ENCODE measurements at places on chromosomes 16 and 17. TPM values are rescaled to one million over a fixed set of nuclear protein-coding genes. Genes with fewer than 3 reads are reported as not detected.

DNA sequence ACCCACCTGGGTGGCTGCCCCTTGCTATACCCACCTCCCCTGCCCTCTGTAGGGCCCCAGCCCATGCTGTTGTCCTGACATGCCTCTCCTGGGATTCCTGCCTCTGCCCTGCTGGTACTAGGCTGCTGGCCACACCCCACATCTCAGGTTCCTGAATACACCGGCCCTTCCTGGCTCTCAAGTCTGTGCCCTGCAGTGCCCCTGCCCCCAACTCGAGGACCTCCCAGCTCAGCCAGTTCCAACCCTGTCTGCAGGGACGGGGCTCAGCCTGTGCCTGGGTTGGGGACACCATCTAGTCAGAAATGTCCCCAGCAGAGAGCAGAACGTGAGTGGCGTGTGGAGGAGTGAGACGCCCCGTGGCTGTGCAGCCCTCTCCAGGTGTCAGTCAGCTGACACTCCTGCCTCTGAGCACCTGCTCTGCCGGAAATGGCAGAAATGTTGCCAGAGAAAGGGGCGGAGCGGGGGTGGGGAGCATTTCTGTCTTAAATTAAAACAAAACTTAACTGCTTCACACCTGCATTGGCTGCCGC is 28.7 kb downstream of the ACSF3 start:
- H3K36me3 ChIP-seq, result peaks cover 3% of the 10 kb centered on the region

DNA sequence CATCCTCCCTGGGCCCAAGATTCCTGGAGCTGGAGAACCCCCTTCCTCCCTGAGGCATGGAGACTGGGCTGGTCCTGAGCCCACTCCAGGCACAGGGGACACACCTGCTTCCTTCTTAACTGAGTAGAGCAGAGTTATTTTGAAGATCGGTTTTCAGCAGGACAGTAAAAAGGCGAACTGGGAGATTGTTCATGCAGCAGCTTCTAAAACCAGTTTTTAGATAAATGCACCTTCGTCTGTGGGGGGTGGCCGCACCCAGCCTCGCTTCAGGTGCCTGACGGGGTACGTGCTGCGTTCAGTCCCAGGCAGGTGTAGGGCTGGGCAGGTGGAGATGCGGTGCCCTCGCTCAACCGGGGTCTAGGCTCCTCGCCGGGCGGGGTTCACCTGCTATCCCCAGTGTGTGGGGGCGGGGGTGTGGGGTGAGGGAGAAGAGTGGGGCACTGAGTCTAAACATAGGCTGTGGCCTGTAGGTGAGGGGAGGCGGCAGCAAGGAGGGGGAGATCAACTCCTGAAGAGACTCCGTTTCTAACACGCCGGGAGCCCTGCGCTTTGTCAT is 69.5 kb downstream of the JPH3 start:
- H3K4me1 ChIP-seq, result peaks cover 3% of the 10 kb centered on the region
- no peak overlapping the region for H3K27ac ChIP-seq
- H3K27me3 ChIP-seq, result peaks cover 26% of the 10 kb centered on the region
- H3K4me3 ChIP-seq, result no peak overlapping the region
- DNase-seq, result no peak

GRCh38 chr16:1918351-1919326 is at the start of gene HS3ST6:
Gene HS3ST6, minus strand, starts transcription at chr16:1918415. Its CDS starts 92 bp downstream, at chr16:1918323.
- H3K36me3 ChIP-seq, result peaks cover 7% of the 10 kb centered on the region
- DNase-seq, result no peak
- peaks cover 60% of the 10 kb centered on the region for H3K27me3 ChIP-seq
- peaks cover 8% of the 10 kb centered on the region for H3K4me1 ChIP-seq
- H3K4me3 ChIP-seq, result no peak within 1 kb of the TSS

- no peak overlapping the region for H3K27ac ChIP-seq
- H3K4me1 ChIP-seq, result peaks cover 11% of the 10 kb centered on the region
- no peak overlapping the region for H3K4me3 ChIP-seq
- DNase-seq, result no peak
Observed at GRCh38 chr17:66941249-66941648, 23.3 kb upstream of the CACNG4 start.

GRCh38 chr16:57704011-57704904 is 9.7 kb downstream of the DRC7 start:
- DNase-seq, result no peak
- no peak overlapping the region for H3K27ac ChIP-seq
- H3K4me3 ChIP-seq, result no peak overlapping the region
- no peaks in the 10 kb centered on the region for H3K36me3 ChIP-seq

DNA sequence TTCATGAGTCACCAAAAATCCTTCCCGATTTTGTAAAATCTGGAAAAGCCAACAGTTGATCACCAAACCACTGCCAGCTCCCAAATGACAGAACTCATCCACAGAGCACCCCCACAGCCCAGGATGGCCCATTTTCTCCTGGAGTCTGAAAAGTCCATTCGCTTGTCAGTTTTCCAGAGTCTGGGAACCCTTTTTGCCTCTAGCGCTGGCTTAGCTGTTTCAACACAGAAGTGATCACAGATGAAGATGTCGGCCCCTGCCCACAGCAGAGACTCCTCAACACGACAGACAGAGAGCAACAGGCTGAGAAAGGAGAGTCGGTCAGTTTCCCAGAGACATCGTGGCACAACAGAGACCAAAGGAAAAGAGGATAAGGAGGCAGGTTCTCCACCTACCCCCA is 66.4 kb downstream of the NXN start:
- DNase-seq, result no peak
- peaks cover 63% of the 10 kb centered on the region for H3K27me3 ChIP-seq
- peaks cover 2% of the 10 kb centered on the region for H3K36me3 ChIP-seq
- no peak overlapping the region for H3K27ac ChIP-seq

DNA sequence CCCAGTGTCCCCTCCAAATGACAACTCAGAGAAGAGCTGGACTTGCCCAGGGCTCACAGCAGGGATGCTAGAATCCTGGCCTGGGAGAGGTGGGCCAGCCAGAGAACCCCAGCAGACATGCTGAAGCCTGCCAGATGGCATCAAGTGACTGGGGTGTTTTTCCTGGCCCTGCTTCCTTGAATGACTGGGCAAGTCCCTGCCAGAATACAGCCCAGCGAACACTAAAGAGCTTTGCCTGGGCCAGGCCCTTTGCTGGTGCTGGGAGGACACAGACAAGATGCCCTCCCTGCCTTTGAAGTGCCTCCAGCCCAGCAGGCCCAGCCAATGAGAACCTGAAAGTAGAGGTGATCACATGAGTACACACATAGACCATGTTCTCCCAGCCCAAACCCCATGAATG is 11.5 kb downstream of the ZNF319 start:
- H3K36me3 ChIP-seq, result no peaks in the 10 kb centered on the region
- DNase-seq, result no peak
- peak overlapping the region; percentile 63 for H3K27ac ChIP-seq
- no peaks in the 10 kb centered on the region for H3K27me3 ChIP-seq
- H3K4me3 ChIP-seq, result no peak overlapping the region
- peaks cover 18% of the 10 kb centered on the region for H3K4me1 ChIP-seq

GRCh38 chr17:17677299-17678040 is 3.8 kb upstream of the RAI1 start:
- H3K36me3 ChIP-seq, result no peaks in the 10 kb centered on the region
- peaks cover 21% of the 10 kb centered on the region for H3K4me1 ChIP-seq
- peaks cover 18% of the 10 kb centered on the region for H3K27me3 ChIP-seq
- H3K27ac ChIP-seq, result peak overlapping the region; percentile 67

DNA sequence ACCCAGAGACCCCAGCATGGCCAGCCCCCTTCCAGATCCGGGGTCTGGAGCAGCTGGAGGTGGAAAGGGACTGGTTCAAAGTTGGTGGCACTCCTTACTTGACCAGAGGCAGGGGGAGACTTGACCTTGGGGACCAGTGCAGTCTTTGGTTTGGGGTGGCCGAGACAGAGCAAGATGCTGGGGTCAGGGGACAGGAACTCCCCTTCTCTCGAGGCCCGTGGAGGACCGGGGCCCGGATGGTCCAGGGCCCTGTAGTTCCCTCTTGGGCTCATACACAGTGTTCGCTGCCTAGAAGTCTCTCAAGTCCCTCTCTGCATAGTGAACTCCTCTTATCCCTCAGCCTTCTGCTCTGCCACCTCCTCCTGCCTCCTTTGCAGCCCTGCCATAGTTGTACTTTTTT is 601 bp upstream of the PRSS33 start:
- H3K4me1 ChIP-seq, result peaks cover 6% of the 10 kb centered on the region
- H3K4me3 ChIP-seq, result peak overlapping the region; percentile 56
- DNase-seq, result no peak
- H3K27me3 ChIP-seq, result peaks cover 19% of the 10 kb centered on the region

Gene TMEM88
- 31.3 TPM for total RNA-seq

Gene SDR42E2
- 1.5 TPM for total RNA-seq

Gene GGT6
- not detected for total RNA-seq

Gene DNAH2
- total RNA-seq, result not detected

Gene NR1D1
- 145 TPM for total RNA-seq

Gene ZP2
- not detected for total RNA-seq
